Glutamatergic neuron (in vitro differentiated cells): ENCODE measurements at places on chromosomes 4 and X. TPM values are rescaled to one million over a fixed set of nuclear protein-coding genes. Genes with fewer than 3 reads are reported as not detected.
A peak's percentile ranks its signal among the peaks of the same experiment; 100 is the strongest.

ABCB7 gene
- total RNA-seq, result 30.5 TPM

CT45A6 gene
- total RNA-seq, result not detected

SERPINA7 gene
- not detected for total RNA-seq

GATA1 gene
- total RNA-seq, result not detected

ODAM gene
- not detected for total RNA-seq

GRCh38 chrX:41322821-41323603 lies 10.9 kb upstream of the DDX3X start:
- H3K4me1 ChIP-seq, result no peaks in the 10 kb centered on the region
- H3K27ac ChIP-seq, result no peak overlapping the region
- no peaks in the 10 kb centered on the region for H3K27me3 ChIP-seq
- no peak for DNase-seq
- no peak overlapping the region for H3K4me3 ChIP-seq

DNA sequence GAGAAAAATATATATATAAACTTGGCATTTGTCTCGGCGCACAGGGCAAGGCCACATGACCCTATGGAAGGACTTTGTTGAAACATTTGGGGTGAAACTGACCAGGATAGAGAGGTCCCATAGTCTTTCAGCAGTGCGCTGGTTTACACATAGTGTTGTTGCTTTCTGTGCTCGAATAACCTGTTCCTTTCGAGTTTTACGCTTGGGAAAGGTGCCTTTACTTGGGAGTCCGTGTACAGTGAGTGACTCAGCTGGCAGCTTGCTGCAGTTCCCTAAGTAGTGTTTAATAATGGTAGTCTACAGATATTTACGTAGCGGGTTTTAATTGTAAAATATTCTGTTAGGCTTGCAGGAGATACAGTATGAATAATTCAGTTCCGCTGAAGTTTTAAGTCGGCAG lies 578 bp downstream of the APOOL start:
- no peaks in the 10 kb centered on the region for H3K27me3 ChIP-seq
- peak overlapping the region; percentile 82 for H3K27ac ChIP-seq
- peak overlapping the region; percentile 89 for H3K4me3 ChIP-seq
- peaks cover 4% of the 10 kb centered on the region for H3K4me1 ChIP-seq

DNA sequence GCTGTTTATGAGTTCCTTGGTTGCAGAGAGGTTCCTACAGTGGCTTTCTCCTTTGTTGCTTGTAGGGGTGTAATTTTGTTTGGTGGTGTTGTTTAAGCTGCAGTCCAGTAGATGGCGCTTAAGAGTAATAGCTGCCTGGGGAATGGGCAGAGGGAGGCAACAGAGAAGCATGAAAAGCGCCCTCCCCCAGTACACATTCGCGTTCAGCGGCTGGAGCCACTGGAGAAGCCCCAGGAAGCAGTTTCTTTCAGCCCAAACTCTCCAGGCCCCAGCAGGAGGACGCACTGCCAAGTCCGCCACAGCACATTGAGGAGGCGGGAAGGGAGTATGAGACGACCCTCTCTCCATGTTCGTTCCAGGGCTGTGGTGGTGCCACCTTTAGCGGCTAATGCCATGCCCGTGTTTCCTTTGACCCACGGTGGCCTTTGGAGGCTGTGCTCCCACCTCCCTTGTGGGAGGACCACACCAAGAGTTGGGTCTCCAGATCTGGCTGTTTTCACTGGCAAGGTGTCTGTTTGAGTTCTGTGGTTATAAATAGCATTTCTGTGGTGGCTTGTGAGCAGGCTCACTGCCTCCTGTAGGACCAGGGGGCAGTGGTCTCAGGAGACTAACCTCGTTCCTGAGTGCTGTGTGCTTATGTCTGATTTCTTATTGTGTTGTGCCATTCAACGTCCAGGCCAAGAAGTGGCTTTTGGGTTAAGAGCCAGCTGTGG lies 252.3 kb downstream of the ARHGAP10 start:
- no peaks in the 10 kb centered on the region for H3K36me3 ChIP-seq
- no peak overlapping the region for H3K4me3 ChIP-seq
- no peaks in the 10 kb centered on the region for H3K27me3 ChIP-seq
- peaks cover 8% of the 10 kb centered on the region for H3K4me1 ChIP-seq

DNA sequence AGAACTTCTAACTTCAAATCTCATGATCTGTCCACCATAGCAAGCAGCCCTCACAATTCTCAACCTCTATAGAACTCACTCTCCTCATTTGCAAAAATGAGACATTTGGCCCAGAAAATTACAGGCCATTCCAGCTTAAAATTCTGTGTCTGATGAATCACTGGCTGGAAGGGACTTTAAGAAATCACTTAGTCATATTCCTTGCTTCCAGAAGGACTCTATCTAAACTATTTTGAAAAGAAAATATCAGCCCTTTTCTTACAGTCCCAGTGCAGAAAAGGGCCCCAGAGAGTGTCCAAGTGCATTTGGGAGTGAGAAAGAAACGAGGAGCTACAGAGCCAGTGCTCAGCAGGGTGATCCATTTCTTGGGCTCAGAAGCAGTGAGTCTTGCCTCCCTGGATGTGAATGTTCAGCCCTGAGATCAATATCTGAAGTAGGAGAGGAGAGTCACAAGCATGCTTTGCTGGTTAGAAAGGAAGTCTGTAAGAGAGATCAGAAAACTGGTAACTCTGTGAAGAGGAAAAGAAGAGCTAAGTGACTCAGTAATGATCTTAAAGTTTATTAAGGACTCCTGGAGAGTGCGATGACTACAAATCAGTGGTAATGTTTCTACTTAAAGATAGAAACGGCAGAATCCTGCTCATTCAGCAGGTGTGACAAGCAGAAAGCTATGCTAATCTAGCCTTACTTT lies 139.8 kb downstream of the PALLD start:
- H3K27me3 ChIP-seq, result no peaks in the 10 kb centered on the region
- no peaks in the 10 kb centered on the region for H3K36me3 ChIP-seq
- H3K27ac ChIP-seq, result no peak overlapping the region
- no peak overlapping the region for H3K4me3 ChIP-seq
- peaks cover 11% of the 10 kb centered on the region for H3K4me1 ChIP-seq

- peaks cover 12% of the 10 kb centered on the region for H3K27me3 ChIP-seq
- H3K4me3 ChIP-seq, result peak within 1 kb of the TSS; percentile 93
- no peaks in the 10 kb centered on the region for H3K36me3 ChIP-seq
- H3K4me1 ChIP-seq, result peaks cover 2% of the 10 kb centered on the region
Measured at GRCh38 chr4:171812665-171813525, at the start of gene GALNTL6. GALNTL6 (plus strand) TSS chr4:171813404.

GRCh38 chr4:3753726-3754412 lies 12.3 kb upstream of the ADRA2C start:
- H3K4me3 ChIP-seq, result no peak overlapping the region
- DNase-seq, result no peak
- H3K27me3 ChIP-seq, result peaks cover 6% of the 10 kb centered on the region
- peaks cover 4% of the 10 kb centered on the region for H3K4me1 ChIP-seq
- no peaks in the 10 kb centered on the region for H3K36me3 ChIP-seq

DNA sequence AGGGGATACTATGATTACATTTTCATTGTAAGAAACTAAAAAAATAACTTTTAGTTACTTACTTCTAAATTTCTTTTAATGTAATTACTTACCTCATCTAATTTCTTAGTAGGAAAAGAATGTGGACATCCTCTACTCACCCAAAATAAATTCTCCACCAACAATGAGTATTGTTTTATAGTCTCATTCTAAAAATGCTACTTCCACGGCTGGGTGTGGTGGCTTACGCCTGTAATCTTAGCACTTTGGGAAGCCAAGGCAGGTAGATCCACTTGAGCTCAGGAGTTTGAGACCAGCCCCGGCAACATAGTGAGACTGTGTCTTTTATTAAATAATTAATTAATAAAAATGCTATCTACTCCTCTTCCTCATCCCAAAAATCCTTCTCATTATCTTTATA lies 99.8 kb downstream of the PPA2 start:
- no peaks in the 10 kb centered on the region for H3K36me3 ChIP-seq
- no peak overlapping the region for H3K4me3 ChIP-seq
- H3K27me3 ChIP-seq, result no peaks in the 10 kb centered on the region
- no peaks in the 10 kb centered on the region for H3K4me1 ChIP-seq

- DNase-seq, result no peak
- H3K36me3 ChIP-seq, result peaks cover 3% of the 10 kb centered on the region
- no peak overlapping the region for H3K27ac ChIP-seq
Measured at GRCh38 chr4:69881173-69881773, 21.3 kb upstream of the SULT1E1 start.

- H3K4me1 ChIP-seq, result peaks cover 7% of the 10 kb centered on the region
- no peak overlapping the region for H3K4me3 ChIP-seq
- H3K36me3 ChIP-seq, result no peaks in the 10 kb centered on the region
- H3K27me3 ChIP-seq, result no peaks in the 10 kb centered on the region
Measured at GRCh38 chrX:30150196-30150895, 65.0 kb upstream of the MAGEB2 start.

GRCh38 chr4:62018537-62018936 lies 818.4 kb downstream of the ADGRL3 start:
- peaks cover 12% of the 10 kb centered on the region for H3K4me1 ChIP-seq
- H3K36me3 ChIP-seq, result no peaks in the 10 kb centered on the region
- no peak overlapping the region for H3K4me3 ChIP-seq

DNA sequence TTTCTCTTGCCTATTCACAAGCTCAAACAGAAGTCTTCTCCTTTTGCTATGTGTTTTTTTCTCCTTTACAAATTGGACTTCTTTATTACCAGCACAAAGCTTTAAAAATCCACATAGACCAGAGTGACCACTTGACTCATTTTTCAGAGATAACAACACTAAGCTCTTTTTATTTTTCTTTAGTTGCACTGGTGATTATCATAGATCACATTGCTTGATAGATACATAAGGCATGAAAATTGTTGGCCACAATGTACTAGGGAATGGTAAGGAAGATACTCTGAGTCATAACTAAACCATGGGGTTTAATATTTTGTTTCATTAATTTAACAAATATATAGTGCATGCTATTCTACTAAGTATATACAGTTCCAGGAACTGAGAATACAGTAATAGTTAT lies 159.0 kb downstream of the GASK1B start:
- DNase-seq, result no peak
- no peaks in the 10 kb centered on the region for H3K36me3 ChIP-seq
- no peaks in the 10 kb centered on the region for H3K4me1 ChIP-seq
- no peaks in the 10 kb centered on the region for H3K27me3 ChIP-seq

DNA sequence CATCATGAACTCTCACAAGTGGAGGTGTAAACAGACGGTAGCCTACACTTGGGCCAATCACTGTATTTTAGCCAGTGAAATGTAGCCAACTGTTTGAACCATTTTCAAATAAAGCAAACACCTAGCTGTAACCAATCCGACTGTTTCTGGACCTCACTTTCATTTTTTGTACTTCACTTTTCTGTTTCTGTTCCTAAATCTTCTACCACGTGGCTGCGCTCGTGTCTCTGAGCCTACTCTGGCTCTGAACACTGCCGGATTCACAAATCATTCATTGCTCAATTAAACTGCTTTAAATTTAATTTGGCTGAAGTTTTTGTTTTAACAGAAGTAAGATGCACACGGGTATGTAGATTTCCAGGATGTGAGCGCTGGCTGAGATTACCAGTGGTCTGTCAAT lies 319.1 kb downstream of the RAPGEF2 start:
- H3K36me3 ChIP-seq, result peaks cover 5% of the 10 kb centered on the region
- H3K4me3 ChIP-seq, result no peak overlapping the region
- H3K4me1 ChIP-seq, result no peaks in the 10 kb centered on the region

DNA sequence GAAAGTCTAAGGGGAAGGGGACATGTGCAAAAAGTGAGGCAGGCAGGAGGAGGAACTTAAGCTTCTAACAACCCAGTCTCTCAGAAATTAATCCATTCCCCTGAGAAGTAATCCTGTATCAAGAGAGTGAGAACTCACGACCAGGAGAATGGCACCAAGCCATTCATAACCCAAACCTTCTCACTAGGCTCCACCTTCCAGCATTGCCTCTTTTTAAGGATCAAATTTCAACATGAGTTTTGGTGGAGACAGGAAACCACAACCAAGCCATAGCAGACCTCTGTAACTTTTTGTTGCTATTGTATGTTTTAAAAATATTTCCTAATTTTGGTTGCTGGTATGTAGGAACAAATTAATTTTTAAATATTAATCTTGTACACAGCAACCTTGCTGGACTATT lies 32.8 kb downstream of the PASD1 start:
- no peak overlapping the region for H3K4me3 ChIP-seq
- H3K4me1 ChIP-seq, result peaks cover 2% of the 10 kb centered on the region
- DNase-seq, result no peak
- H3K27ac ChIP-seq, result no peak overlapping the region
- H3K27me3 ChIP-seq, result no peaks in the 10 kb centered on the region
- H3K36me3 ChIP-seq, result no peaks in the 10 kb centered on the region

- H3K27ac ChIP-seq, result no peak overlapping the region
- H3K27me3 ChIP-seq, result peaks cover 8% of the 10 kb centered on the region
- no peak for DNase-seq
Measured at GRCh38 chrX:156001667-156002021, 4.1 kb downstream of the IL9R start.

- H3K4me1 ChIP-seq, result peaks cover 6% of the 10 kb centered on the region
- H3K27ac ChIP-seq, result no peak overlapping the region
- peaks cover 5% of the 10 kb centered on the region for H3K27me3 ChIP-seq
Measured at GRCh38 chr4:7034262-7035081, 8.7 kb upstream of the TADA2B start.

DNA sequence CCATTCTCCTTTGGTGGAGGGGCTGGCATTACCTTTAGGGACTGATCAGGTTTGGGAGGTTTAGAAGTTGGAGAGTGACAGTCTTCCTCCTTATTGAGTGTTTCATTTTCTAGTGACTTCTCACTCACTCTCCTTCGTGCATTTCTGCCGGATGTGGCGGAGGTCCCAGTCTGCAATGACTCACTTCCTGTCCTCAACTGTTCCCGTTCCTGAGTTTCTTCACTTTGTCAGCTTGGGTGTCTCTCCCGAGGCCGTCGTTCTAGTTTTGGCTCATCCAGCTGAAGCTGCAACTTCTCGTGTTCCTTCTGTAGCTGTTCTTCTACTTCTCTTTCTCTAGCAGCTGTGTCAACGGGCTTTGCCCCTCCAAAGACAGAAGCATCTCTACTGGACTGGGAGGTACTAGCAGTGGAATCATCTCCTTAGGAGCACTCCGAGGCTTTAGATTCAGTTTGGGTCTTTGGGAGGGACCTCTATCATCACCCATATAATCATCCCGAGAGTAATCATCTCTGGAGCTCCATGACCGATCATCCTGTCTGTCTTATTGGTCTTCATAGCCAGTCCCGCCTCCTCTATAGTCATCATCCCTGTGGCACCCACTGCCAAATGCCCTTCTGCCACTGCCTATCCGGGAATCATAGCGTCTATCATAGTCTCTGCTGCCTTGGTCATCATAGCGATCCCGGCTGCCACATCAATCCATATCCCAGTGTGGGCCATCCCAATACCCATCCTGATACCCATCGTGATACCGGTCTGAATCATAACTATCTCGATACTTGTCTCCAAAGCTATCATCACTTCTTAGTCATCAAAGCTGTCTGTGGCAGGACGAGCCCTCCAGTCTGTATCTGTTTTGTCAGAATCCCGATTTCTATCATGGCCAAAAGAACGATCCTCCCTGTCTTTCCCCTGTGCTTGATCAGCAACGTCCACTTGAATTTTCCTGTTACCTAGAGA lies 35.3 kb upstream of the VSIG4 start:
- no peaks in the 10 kb centered on the region for H3K27me3 ChIP-seq
- H3K36me3 ChIP-seq, result no peaks in the 10 kb centered on the region

- H3K4me1 ChIP-seq, result no peaks in the 10 kb centered on the region
- no peak for DNase-seq
- no peak overlapping the region for H3K4me3 ChIP-seq
- no peak overlapping the region for H3K27ac ChIP-seq
- H3K36me3 ChIP-seq, result no peaks in the 10 kb centered on the region
- no peaks in the 10 kb centered on the region for H3K27me3 ChIP-seq
Measured at GRCh38 chrX:143854006-143854405, 29.9 kb upstream of the UBE2NL start.

GRCh38 chrX:30714138-30714537 lies 60.9 kb downstream of the GK start:
- H3K27ac ChIP-seq, result no peak overlapping the region
- peaks cover 4% of the 10 kb centered on the region for H3K27me3 ChIP-seq
- no peak for DNase-seq
- no peaks in the 10 kb centered on the region for H3K4me1 ChIP-seq
- no peaks in the 10 kb centered on the region for H3K36me3 ChIP-seq
